T1000 (cell line): ENCODE measurements at places on chromosomes 6 and 20.

DNA sequence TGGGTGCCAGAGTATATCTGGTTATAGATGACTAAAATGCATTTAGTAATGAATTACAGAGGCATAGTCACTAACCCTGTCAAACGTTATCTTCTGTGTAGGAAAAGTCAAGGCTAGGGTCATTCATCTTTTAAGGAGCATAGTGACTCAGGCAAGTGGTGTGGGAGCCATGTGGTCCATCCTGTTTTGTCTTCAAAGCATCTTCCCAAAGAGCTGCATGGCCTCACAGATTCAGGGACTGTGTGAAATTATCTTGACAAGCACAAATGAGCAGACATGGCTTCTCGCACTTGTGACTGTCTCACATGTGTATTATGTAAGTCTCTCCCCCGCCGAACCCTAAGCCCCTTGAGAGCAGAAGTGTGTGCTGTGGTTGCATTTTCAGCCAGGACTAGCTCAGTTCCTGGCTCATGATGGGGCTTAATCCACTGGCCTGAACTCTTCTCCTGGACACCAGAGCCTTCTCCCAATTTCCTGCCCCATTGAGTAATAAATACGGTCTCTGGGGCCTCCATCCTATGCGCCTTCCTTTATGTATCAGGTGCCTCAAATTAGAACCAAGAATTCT, 769.1 kb downstream of the QKI start:
- no peak for DNase-seq

DNA sequence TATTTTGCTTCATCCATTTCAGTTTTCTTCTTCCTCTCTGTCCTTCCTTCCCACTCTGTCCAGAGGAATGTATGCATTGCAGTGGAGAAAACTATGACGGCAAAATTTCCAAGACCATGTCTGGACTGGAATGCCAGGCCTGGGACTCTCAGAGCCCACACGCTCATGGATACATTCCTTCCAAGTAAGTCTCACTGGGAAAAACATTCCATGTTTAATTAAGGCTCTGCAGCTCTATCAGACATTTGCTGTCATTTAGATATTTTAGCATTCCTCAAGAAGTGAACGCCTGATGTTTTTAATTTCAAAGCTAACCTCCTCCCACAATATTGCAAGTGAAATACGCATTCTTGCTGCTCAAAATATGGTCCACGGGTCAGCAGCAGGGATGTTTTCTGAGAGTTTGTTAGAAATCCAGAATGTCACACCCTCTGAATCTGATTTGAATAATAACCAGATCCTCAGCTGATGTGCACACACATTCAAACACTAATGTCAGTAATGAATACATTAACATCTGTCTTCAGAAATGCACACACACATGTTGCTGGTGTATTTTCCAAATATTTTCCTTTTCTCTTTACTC, 12.8 kb downstream of the PLG start:
- DNase-seq: no peak

GRCh38 chr20:31824554-31825313, 5.6 kb downstream of the MYLK2 start:
- no peak for DNase-seq

GRCh38 chr6:21967056-21967974, 329.5 kb downstream of the PRL start:
- DNase-seq: no peak

DNA sequence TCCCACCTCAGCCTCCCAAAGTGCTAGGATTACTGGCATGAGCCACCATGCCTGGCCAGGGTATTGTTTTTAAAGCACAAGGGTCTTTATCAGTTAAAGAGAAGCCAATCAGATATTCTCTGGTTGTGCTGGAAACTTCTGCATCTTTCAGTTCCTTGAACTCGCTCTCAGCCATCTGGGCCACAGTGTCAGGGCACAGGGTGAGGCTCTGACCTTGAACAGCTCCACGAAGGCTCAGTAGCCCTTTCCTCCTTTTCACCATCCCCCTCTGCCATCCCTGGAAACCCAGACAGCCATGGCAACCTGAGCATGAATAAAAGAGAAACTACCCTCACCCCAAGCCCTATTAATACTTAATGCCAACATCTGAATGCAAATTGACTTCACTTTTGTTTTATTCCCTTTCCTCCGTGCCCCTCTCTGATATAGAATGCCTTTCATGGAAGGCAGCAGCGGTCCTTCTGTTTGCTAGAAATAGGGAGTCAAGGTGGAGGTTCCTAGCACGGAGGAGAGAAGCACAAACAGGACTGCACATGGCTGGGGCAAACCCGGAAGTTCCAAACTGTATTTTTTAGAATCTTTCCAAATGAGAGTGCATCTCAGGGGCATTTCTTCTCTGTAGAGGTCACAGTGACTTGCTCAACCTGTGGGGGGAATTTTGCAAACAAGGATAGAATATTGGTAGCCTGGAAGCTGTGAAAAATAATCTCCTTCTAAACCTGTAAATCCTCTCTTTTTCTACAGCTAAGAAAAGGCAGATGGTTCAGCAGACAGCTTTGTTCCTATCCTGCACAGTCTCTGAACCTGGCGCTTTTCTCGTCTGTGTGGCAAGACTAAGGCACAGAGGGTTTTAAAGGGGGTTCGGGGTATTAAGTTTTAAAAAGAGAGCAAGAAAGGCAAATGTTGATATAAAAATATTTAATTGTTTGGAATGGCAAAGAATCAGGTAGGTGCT, 176.4 kb upstream of the RREB1 start:
- no peak for DNase-seq

DNA sequence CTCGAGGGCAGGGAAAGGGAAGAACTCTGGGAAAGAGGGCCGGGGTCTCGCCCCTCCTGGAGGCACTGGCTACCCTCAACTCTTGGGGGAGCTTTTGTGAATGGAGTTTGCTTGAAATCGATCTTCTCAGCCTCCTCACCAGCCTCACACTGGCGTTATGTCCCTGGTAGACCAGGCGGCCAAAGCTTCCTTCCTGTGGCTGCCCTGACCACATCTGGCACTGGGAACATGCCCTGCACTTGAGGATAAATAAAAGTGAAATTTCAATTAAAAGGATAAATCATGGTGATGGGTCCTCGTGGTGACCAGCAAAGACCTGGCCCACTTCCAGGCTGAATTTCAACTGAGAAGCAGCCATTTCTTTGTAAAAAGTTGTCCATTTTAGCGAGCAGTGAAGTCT, 234.7 kb downstream of the TAF4 start:
- DNase-seq: no peak

DNA sequence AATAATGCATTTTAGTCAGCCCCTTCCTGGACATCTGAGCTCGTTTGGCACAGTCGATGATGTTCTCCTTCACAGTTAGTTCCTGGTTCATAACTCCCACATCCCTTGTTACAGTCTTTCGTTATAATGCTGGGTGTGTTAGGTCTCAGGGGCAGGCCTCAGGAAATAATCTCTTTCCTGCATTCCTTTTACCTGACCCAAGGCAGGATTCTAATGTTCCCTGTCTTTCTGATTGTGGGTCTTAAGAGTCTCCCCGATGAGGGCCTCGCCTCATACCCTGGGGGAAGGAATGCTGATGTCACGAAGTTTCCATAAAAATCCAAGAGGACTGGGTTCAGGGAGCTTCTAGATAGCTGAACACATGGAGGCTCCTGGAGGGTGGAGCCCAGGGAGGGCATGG, 104.0 kb upstream of the CARMIL1 start:
- peak; percentile 40 for DNase-seq
